Stimulated activated CD8-positive, alpha-beta memory T cell treated with anti-CD3 and anti-CD28 coated beads, Interleukin-15, amount 100 ng/mL, for 24 hours (primary cell): ENCODE measurements at places on chromosomes 6 and 20.

DNA sequence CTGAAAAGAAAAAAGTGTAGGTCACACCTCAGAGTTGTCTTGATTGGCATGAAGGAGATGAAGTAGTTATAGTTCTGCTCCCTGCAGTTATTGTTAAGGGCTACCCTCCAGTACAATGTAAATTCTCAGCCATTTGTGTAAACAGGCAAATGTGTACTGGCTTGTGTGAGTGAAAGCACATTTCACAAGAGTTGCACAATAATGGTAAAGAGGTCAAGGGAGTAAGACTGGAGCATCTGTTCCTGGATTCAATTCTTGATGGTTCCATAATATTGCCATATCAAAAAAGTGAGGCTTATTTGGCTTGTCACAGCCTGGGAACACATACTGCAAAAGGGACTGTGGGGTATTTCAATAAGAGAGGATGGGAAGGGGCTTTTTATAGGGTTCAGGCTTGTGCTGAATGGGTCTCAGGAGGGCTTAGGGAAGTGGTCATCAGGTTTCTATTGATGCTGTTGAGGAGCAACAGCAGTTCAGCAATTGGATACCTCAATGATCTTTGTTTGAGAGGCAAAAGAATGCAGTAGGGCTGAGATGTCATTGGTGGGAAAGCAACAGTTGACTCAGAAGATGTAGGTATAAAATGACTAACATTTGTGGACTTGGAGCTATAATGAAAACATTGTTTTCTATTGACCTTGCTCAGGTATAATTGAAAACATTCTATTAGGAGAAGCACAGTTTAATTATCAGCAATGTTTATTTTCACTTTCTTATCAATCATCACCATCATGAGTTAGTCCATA lies 402.6 kb downstream of the BCKDHB start:
- no peak for DNase-seq

GRCh38 chr20:44170816-44171410 lies 16.1 kb downstream of the JPH2 start:
- no peak for DNase-seq

GRCh38 chr20:60558486-60558885 lies 600.3 kb downstream of the CDH26 start:
- no peak for DNase-seq

DNA sequence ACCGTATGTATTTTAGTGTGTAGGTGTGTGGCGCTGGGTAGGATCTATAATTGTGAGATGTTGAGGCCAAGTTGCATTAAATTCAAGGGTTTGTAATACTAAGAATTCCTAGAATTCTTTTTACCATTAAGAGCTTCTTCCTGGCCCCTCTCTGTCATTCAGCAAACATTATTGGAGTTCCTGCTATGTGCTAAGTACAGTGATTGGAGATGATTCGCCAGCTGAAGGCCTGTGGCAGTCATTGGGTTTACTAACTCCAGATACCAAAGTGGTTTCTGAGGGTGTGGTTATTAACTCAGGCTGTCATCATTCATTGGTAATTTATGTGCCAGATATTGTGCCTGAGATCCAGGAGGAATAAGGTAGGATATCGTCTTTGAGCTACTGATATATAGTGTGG lies 167.1 kb downstream of the LAMA2 start:
- DNase-seq = no peak

DNA sequence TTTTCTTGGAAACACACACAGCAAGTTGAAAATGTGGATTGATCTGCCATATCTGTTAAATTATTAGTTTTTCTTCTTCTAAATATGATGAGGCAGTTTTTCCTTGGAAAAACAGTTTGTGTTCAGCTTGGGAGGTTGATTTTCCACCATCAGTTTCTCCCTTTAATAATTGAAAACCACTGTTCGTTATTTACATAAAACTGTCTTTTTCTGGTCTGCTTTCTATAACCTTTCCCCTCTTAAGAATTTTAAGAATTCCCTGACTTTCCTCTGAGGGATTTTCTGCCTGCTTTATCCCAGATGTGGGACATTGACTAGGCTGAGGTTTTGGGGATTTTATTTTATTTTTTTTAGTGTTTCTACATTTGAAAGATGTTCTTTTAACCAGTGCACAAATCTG lies 27.2 kb downstream of the DSE start:
- no peak for DNase-seq

- peak; percentile 17 for DNase-seq
These were observed 654 bp downstream of the WASF1 start for GRCh38 chr6:110178626-110179405.

- no peak for DNase-seq
These were observed 236.7 kb downstream of the FARS2 start for GRCh38 chr6:5497896-5498578.

GRCh38 chr6:722077-722524 lies 29.2 kb upstream of the EXOC2 start:
- peak; percentile 40 for DNase-seq
